ENCODE measurements at places on chromosomes 3 and 15.
A peak's percentile ranks its signal among the peaks of the same experiment; 100 is the strongest.

- peak; percentile 72 for DNase-seq
These were observed at the start of gene COL8A1 for GRCh38 chr3:99638167-99638948. COL8A1 (plus strand) TSS chr3:99638594; CDS start chr3:99790683, 152,089 bp downstream.

GRCh38 chr3:194185221-194185620, 49.3 kb downstream of the HES1 start:
- DNase-seq = no peak

- DNase-seq = no peak
These were observed 10.3 kb downstream of the LIPC start for GRCh38 chr15:58442122-58442521.

DNA sequence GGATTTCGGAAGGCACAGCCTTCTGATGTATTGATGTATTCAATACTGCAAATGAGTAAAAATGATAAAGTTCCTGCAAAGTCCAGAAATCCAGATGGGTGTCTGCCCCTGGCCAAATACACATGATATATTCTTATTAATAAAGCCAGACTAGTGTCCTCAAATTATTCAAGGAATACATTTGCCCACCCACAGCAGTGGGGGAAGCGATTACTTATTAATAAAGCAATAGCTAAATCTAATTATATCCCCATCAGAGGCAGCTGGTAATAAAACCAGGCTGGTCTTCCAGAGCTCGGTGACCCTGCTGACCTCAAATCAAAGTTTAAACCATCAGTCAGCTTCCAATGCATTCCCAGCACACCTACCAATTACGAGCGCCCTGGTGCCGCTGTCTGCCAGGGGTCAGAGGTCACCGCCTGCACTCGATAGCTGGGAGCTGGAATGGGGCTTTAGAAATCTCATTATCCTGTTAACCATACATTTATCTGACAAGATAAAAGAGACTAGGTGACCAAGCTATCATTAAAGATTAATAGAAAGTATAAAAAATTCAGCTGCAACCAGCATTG, 330.3 kb downstream of the UACA start:
- DNase-seq = no peak

GRCh38 chr3:148211725-148212124, 486.0 kb upstream of the AGTR1 start:
- DNase-seq = no peak

GRCh38 chr3:8472549-8472948, 29.1 kb upstream of the LMCD1 start:
- no peak for DNase-seq

GRCh38 chr3:61772456-61772855, 211.1 kb downstream of the PTPRG start:
- DNase-seq = no peak

DNA sequence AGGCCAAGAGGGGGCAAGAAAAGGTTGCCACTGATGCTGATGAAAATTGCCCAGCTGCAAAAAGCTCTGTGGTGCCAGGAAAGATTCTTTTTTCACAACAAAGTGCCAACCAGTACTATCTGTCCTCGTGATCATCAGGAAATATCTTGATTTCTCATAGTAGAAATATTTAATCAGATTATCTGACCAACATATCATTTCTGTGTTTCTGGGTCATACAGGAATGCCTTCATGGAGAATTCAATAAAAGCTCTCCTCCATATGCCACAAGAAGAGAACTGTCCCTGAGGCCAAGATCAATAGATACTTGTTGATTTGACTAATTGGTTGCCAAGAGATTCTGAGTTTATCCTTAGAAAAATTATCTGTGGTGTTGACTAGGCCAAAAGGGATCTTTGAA, 63.5 kb downstream of the FSIP1 start:
- no peak for DNase-seq

- DNase-seq = no peak
These were observed 36.1 kb upstream of the PFN2 start for GRCh38 chr3:150006794-150007193.
